Purkinje cell (primary cell): ENCODE measurements at places on chromosomes 16 and 17. TPM values are rescaled to one million over a fixed set of nuclear protein-coding genes. Genes with fewer than 3 reads are reported as not detected.

Gene KCNAB3
- 0.58 TPM in 1 of 2 replicates, not detected in the other for polyA plus RNA-seq

Gene ABCA3
- polyA plus RNA-seq = 6.3 and 9.1 TPM in 2 replicates

Gene RBFOX1
- polyA plus RNA-seq = 38.3 and 61.6 TPM in 2 replicates

Gene DHRS11
- polyA plus RNA-seq = 11.8 and 17.5 TPM in 2 replicates

Gene TBC1D3K
- not detected in 2 replicates for polyA plus RNA-seq
